Retina (tissue), 1 donor: ENCODE measurements at places on chromosomes 5 and 9.
A peak's percentile ranks its signal among the peaks of the same experiment; 100 is the strongest.

DNA sequence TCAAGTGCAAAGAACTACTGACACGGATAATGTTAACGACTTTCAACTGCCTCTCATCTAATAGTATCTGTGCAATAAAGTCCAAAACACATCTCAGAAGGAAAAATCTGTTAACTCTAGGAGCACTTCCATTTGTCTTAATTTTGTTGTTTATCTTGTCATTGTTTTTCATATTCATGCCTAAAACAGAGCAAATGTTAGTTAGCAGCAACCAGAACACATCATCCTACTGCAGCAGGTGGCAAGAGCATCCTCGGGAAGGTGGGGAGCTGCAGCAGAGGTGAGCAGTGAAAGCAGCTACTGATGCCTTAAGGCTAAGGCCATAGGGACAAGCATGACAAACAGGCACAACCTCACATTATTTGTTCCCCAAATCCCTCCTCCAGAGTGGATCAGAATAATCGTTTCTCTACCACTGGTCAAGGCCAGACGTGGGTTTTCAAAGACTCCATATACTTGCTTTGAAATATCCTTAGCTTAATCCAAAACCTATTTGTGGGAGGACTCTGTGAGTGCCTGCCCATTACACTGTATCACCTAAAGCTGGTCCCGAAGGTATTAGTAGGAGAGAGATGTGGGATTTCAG is 1.0 kb downstream of the HMGCS1 start:
- DNase-seq = no peak

GRCh38 chr9:122986010-122986409 is 45.2 kb downstream of the RABGAP1 start:
- no peak for DNase-seq

DNA sequence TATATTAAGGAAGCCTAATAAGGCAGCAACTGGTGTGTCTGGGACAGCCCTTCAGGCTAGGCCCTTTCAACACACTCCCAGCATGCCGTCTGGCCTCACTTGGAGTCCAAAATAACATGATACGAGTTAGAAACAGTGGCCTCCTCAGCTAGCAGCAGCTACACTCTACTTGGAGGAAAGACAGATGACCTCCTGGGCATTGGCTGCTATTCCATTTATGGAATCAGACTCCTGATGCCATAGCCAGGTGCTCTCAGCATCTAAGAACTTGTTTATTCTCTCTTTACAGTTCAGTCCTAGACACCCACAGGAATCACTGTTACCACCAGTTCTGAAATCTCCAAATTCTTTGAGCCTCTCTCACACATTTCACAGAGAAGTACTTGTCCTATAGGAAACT is 31.8 kb downstream of the RUSC2 start:
- DNase-seq = no peak

DNA sequence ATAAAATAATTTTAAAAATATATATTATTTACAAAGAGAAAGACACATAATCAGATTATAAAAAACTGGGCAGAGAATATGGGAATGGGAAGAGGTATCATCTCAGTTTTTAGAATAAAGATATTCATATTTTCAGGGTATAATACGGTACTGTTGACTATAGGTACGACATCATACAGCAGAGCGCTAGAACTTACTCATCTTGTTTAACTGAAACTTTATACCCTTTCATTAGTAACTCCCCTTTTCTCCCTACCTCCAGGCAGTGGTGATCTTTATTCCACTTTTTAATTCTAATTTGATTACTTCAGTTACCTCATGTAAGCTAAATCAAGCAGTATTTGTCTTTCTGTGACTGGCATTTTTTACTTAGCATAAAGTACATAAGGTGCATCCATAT is 742.1 kb downstream of the MTRR start:
- no peak for DNase-seq

DNA sequence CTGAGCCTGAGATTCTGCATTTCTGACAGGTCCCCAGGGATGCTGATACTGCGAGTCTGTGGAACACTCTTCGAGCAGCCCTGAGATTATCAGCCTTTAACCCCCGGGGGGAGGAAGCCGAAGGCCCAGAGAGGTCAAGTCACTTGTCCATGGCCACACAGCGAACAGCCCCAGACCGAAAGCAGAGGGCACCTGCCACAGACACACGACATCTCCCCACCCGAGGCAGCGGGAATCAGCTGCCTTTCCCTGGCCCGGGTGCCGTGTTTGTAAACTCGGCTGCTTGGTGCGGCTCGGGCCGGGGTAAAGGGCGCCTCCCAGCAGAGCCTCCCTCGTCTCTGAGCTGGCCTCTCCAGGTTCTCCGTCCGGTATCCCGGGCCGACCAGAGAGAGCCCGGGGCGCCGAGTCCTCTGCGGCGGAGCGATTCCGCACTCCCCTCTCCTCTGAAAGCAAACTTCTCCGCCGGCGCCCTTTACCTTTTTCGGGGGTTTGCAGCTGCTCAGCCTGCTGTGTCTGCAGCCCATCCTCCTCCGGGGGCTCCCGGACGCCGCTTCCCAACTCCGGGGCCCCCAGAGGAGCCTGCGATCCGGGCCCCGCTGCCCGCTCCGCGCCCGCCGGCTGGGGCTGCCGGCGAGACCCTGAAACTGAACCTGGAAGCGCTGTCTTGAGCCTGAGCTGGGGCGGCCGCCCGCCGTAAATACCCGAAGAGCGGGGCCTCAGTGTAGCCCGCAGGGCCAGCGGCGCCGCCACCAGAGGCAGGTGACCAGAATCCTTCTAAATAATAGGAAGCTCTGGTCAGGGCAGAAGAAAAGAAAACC is at the start of gene CCDC69:
TSS of gene CCDC69 (minus strand) at position 646 of the 818 bp plus-strand sequence. CDS start at position 524, 122 bp downstream.
- peak; percentile 91 for DNase-seq

DNA sequence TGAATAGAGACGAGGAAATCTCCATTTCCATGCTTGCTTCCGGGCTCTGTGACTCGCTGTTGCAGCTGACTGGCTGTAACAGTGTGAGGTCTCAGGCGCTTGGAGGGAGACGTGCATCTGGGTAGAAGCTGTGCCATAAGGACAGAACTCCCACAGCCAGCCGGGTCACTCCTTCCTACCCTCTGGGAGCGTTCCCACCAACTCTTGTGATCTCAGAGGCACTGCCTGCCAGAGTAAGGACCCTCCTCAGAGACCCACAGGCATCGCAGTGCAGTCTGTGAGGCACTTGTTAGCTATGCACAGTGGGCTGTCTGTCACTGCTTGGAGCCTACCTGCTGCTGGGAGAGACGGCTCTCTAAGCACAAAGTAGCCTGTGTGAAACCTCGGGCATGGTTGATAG is 203.4 kb upstream of the SEMA6A start:
- peak; percentile 76 for DNase-seq
